ENCODE measurements at places on chromosomes 1 and 21.

- no peak for DNase-seq
These were observed 564.2 kb downstream of the PTPRU start for GRCh38 chr1:29800522-29800956.

DNA sequence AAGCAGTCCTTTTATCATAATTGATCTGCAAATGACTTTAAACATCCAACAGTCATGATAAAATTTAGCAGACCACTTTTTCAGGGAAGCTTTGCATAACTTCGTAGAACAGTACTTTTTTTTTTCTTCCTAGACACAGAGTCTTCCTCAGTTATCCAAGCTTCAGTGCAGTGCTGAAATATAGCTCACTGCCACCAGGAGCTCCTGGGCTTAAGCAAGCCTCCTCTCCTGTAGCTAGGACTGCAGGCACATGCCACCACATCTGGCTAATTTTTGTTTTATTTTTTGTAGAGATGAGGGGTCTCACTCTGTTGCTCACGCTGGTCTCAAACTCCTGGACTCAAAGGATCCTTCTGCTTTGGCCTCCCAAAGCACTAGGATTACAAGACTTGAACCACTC lies 3.8 kb downstream of the F13B start:
- no peak for DNase-seq

GRCh38 chr1:156926175-156926574 lies 5.7 kb downstream of the LRRC71 start:
- peak; percentile 83 for DNase-seq

DNA sequence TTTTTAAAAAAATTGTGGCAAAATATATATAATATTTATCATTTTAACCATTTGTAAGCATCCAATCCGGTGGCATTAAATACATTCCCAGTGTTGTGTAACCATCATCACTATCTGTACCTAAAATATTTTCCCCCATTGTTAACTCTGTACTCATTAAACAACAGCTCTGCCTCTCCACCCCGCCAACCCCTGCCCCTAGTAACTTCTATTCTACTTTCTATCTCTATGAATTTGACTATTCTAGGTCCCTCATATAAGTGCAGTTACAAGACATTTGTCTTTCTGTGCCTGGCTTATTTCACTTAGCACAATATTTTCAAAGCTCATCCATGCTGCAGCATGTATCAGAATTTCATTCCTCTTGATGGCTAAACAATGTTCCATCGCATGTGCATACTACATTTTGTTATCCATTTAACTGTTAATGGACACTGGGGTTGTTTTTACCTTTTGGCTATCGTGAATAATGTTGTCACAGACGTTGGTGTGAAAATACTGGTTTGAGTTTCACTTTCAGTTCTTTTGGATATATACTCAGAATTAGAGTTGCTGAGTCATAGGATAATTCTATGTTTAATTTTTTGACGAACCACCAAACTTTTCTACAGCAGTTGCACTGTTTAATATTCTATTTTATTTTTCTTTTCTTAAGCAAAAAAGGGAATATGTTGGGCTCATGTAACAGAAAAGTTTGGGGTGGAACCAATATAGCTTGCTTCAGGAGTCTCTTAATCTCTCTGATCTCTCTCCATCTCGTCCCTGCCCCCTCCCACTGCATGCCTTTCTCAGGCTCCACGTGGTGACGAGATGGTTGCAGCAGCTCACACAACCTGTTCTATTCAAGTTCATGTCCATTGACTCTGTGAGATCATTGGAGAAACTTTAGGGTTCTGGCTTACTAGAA lies 25.2 kb upstream of the RCAN1 start:
- no peak for DNase-seq

DNA sequence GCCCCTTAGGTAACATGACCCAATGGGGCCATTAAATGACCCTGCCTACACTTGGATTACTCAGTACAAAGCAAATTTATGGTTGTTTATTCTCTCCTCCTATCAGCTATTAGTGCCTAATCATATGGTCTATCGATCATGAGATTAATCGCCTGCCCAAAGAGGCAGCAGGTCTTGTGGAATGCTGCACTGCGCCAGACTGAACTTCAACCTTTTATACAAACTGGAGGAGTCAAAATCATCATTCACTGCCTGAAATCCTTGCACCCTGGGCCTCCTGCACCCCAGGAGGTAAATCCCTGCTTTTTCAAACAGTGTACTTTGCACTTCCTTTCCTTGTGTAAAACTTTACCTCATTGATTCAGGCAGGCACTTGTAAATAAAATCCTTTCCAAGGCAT lies 69.7 kb downstream of the NFIA start:
- no peak for DNase-seq

- no peak for DNase-seq
These were observed 550 bp upstream of the SELENON start for GRCh38 chr1:25799352-25799934.
